ENCODE measurements at places on chromosomes 2 and 18.

GRCh38 chr18:56509656-56510055 lies 128.7 kb downstream of the TXNL1 start:
- no peak overlapping the region for H3K27ac ChIP-seq
- no peaks in the 10 kb centered on the region for H3K4me1 ChIP-seq
- DNase-seq = no peak
- no peaks in the 10 kb centered on the region for H3K27me3 ChIP-seq

- H3K4me3 ChIP-seq = no peak overlapping the region
- H3K4me1 ChIP-seq = no peaks in the 10 kb centered on the region
- no peak overlapping the region for H3K27ac ChIP-seq
- no peaks in the 10 kb centered on the region for H3K36me3 ChIP-seq
- no peak for DNase-seq
Observed at GRCh38 chr2:25036221-25036559, 5.7 kb upstream of the EFR3B start.

DNA sequence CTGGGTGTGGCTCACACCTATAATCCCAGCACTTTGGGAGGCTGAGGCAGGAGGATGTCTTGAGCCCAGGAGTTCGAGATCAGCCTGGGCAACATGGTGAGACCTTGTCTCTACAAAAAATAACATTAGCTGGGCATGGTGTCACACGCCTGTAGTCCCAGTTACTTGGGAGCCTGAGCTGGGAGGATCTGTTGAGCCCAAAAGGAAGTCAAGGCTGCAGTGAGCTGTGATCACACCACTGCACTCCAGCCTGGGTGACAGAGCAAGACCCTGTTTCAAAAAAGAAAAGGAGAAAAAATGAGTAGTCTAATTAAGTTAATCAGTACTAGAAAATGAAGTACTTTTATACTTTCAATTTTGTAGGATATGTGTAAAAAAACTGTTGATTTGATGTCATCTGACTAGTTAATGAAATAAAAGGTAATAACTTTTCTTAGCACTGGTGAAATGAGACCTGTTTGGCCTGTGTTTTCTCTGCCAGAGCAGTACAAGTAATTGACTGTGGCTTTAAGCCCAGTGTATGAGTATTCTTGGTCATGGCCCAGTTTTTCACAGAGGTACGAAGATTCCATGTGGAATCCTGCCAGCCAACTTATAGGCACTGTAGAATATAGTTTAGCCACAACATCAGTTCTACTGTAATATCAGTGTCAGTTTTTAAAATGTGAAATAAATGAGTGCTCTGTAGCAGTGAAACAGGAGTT lies 35.8 kb downstream of the MFSD6 start:
- DNase-seq = no peak
- peak overlapping the region; percentile 60 for H3K27ac ChIP-seq
- H3K27me3 ChIP-seq = no peaks in the 10 kb centered on the region

GRCh38 chr2:120118018-120118417 lies 105.1 kb downstream of the EPB41L5 start:
- H3K4me3 ChIP-seq = no peak overlapping the region
- no peak overlapping the region for H3K27ac ChIP-seq
- no peaks in the 10 kb centered on the region for H3K4me1 ChIP-seq
- no peak for DNase-seq

DNA sequence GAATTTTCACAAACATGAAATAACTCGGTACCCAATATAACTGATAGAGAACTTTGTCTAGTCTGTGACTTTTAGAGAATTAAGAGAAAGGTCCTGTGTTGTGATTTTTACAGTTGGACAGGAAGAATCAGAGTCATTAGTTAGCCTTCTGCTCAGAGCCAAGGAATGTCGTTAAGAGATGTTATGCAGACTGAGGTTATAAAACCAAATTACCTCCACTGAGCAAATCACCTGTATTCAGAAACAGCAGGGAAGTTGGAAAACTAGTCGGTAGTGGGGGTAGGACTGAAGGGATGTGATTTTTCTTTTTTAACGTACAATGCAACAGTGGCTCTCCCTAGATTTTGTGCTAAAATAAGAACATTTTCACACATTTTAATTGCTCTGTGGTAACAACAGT lies 18.5 kb downstream of the TANK start:
- no peak for DNase-seq
- no peaks in the 10 kb centered on the region for H3K27me3 ChIP-seq
- H3K27ac ChIP-seq = no peak overlapping the region
- no peaks in the 10 kb centered on the region for H3K36me3 ChIP-seq

GRCh38 chr2:97906307-97906706 lies 89.4 kb downstream of the TMEM131 start:
- H3K27ac ChIP-seq = no peak overlapping the region
- no peak overlapping the region for H3K4me3 ChIP-seq
- H3K4me1 ChIP-seq = no peaks in the 10 kb centered on the region
- no peaks in the 10 kb centered on the region for H3K27me3 ChIP-seq

GRCh38 chr18:28372186-28372585 lies 195.3 kb upstream of the CDH2 start:
- H3K36me3 ChIP-seq = no peaks in the 10 kb centered on the region
- H3K27ac ChIP-seq = no peak overlapping the region
- no peaks in the 10 kb centered on the region for H3K27me3 ChIP-seq
- no peak for DNase-seq

DNA sequence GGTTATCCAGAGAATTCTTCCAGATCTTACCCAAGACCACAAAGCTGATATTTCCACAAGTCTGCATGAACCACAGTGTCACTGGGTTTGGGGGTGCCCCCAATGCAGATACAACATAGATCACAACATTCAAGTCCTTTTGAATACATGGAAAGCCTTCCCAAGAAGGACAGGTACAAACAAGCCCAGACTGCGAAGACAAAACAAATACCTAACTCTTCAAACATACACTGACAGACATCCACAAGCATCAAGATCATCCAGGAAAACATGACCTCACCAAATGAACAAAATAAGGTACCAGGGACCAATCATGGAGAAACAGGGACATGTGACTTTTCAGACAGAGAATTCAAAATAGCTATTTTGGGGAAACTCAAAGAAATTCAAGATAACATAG lies 93.1 kb downstream of the MDH1 start:
- no peak overlapping the region for H3K27ac ChIP-seq
- no peak for DNase-seq
- H3K27me3 ChIP-seq = no peaks in the 10 kb centered on the region
- H3K4me1 ChIP-seq = no peaks in the 10 kb centered on the region
- no peak overlapping the region for H3K4me3 ChIP-seq

GRCh38 chr2:79630972-79631557 lies 118.2 kb downstream of the CTNNA2 start:
- no peak overlapping the region for H3K27ac ChIP-seq
- no peak for DNase-seq
- no peaks in the 10 kb centered on the region for H3K4me1 ChIP-seq
- H3K4me3 ChIP-seq = no peak overlapping the region
- no peaks in the 10 kb centered on the region for H3K36me3 ChIP-seq

DNA sequence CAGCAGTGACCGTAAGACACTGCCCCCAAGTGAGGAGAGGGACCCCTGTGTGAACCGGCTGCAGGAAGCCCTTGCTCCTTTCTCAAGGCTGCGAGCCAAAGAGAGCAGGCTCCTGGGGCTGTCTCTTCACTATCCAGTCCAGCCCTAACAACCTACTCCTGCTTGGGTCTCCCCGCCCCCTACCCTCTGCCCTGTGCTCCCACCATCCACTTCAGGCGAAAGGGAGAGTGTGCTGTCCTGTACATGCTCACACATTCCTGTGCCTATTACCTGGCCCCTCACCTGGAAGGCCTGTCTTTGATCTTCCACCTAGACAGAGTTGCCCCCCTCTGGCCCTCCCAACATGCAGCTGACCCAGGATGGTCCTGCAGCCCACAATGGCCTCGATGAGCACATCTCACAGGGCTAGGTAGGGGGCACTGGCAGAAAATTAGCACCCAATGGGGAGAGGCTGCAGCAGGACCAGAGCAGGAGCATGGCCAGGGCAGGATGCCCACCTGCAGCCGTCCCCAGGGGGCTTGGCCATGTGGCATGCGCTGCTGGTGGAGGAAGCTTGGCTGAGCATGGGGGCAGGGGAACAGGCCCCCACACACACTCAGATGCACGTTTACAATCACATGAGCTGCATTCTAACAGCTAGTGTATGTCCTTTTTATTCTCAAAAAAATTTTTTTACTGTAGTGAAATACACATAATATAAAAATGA lies 93.5 kb downstream of the POLR1A start:
- DNase-seq = peak; percentile 22
- H3K36me3 ChIP-seq = no peaks in the 10 kb centered on the region
- no peak overlapping the region for H3K27ac ChIP-seq
- H3K4me1 ChIP-seq = no peaks in the 10 kb centered on the region
- no peaks in the 10 kb centered on the region for H3K27me3 ChIP-seq

DNA sequence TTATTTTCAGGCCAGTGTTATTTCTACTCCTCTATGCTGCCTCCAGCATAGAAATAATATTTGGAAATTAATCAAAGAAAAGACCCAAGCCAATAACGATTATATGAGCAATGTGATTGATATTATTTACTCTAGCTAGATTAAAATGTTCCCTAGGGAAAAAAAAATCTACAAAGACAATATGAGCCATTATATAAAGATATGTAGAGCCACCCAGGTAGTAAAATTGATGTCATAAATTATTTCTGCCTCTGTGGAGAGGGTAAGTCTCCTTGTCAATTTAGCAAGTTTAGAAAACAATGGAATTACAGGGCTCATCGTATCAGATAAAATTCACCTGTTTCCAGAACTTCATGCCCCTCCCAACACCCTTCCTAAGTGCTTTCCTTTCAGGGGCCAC lies 202.9 kb downstream of the RDH14 start:
- no peaks in the 10 kb centered on the region for H3K36me3 ChIP-seq
- no peaks in the 10 kb centered on the region for H3K27me3 ChIP-seq
- H3K27ac ChIP-seq = no peak overlapping the region
- DNase-seq = no peak
- H3K4me1 ChIP-seq = no peaks in the 10 kb centered on the region
- no peak overlapping the region for H3K4me3 ChIP-seq

GRCh38 chr2:96344011-96344410 lies 8.4 kb downstream of the NCAPH start:
- no peaks in the 10 kb centered on the region for H3K36me3 ChIP-seq
- no peaks in the 10 kb centered on the region for H3K4me1 ChIP-seq
- H3K4me3 ChIP-seq = no peak overlapping the region
- DNase-seq = no peak
- no peak overlapping the region for H3K27ac ChIP-seq

DNA sequence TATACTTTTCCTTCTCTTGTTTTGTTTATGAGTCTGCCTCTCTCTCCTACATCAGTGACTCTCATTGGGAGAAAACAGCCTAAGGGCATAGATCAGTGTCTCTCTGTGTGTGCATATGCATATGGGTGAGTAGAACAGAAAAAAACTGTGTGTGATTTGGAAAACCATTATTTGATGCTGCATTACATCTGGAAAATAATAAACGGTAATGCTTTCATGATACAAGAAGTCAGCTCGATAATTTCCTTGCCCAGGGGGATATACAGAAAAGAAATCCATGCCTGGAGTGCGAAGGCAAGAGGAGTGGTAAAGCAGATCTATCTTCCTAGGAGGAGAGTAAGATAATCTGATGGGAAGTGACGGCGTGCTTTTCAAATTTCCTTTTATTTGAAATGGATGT lies 221.5 kb upstream of the LYPD1 start:
- no peak overlapping the region for H3K27ac ChIP-seq
- H3K36me3 ChIP-seq = no peaks in the 10 kb centered on the region
- H3K4me1 ChIP-seq = no peaks in the 10 kb centered on the region
- H3K27me3 ChIP-seq = no peaks in the 10 kb centered on the region
- no peak for DNase-seq
- no peak overlapping the region for H3K4me3 ChIP-seq

- H3K27ac ChIP-seq = no peak overlapping the region
- H3K27me3 ChIP-seq = no peaks in the 10 kb centered on the region
- H3K4me1 ChIP-seq = no peaks in the 10 kb centered on the region
- no peak for DNase-seq
Observed at GRCh38 chr2:44897406-44897805, 44.1 kb upstream of the SIX3 start.

GRCh38 chr2:118750959-118751565 lies 96.4 kb downstream of the EN1 start:
- H3K36me3 ChIP-seq = no peaks in the 10 kb centered on the region
- no peaks in the 10 kb centered on the region for H3K27me3 ChIP-seq
- no peak for DNase-seq
- H3K4me3 ChIP-seq = no peak overlapping the region
- no peak overlapping the region for H3K27ac ChIP-seq

- no peaks in the 10 kb centered on the region for H3K27me3 ChIP-seq
- H3K4me3 ChIP-seq = no peak overlapping the region
- no peak for DNase-seq
- no peak overlapping the region for H3K27ac ChIP-seq
- no peaks in the 10 kb centered on the region for H3K4me1 ChIP-seq
Observed at GRCh38 chr2:187442378-187442777, 5.7 kb downstream of the CALCRL start.

DNA sequence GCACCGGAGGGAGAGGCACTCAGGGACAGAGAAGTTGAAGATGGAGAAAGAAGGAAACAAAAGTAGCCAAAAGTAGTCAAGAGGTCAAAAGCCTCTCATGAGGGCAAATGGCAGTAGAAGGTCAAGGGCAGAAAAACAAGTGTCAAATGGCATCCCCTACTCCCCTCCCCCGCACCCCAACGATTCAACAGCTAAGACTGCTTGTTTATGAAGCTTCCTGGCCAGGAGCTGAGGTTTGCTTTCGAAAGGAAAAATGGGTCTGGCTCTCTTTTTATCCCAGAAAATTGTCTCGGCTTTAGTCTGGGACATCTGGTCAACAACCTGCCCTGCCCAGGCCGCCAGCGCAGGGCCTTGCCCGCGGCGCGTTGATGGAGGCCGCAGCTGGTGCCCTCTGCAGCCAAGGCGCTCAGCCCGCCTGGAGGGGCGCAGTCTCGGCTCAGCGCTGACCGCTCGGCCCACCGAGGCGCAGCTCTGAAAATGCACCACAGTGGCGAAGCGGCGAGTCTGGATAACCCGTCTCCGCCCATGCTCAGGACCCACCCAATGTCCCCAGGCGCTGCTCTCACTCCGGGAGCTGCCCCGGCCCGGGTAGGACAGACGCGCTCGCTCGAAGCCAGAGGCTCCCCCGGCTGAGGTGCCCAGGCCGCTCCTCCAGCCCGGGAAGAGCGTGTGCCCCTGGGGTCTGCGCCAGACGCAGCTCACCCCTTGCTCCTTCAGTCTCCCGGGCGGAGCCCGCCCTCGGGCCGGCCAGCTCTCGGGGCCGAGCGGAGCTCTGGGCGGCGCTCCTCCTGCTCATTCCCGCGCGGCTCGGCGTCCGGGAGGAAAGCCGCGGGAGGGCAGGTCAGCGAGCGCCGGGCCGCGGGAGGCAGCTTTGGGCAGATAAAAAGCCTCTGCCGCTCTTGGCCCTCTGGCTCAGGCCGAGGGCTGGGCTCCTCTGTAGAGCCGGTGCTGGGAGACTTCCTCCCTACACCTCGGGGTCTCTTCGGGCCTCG lies 1.8 kb upstream of the TBR1 start:
- no peak for DNase-seq
- H3K4me1 ChIP-seq = peaks cover 14% of the 10 kb centered on the region
- H3K27ac ChIP-seq = no peak overlapping the region

DNA sequence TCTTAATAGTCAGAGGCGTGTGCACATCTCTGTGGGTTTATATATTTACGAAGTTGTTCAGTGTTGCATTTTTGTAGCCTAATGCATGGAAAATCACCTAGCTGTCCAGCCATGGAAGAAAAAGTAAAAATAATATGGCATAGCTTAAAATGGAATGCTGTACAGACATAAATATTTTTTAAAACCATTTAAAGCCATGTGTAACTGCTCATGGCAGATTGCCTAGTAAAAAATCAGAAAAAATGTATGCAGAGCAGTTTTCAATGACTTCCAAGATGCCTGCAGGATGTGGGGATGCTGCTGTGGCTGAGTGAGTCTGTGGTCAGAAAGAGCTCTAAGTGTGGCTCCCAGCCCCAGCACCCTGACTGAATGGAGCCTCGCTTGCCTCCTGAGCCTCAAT lies 64.8 kb upstream of the ALKAL2 start:
- DNase-seq = no peak
- no peaks in the 10 kb centered on the region for H3K36me3 ChIP-seq
- H3K4me1 ChIP-seq = no peaks in the 10 kb centered on the region
- H3K27me3 ChIP-seq = no peaks in the 10 kb centered on the region

All from breast epithelium (tissue), 4 donors.